ENCODE measurements at places on chromosomes 13 and 19. TPM values are rescaled to one million over a fixed set of nuclear protein-coding genes. Genes with fewer than 3 reads are reported as not detected.

IL27RA gene
- total RNA-seq = 0.88 TPM

FOXA3 gene
- not detected for total RNA-seq

ZNF491 gene
- total RNA-seq = 1.6 TPM

SYNGR4 gene
- total RNA-seq = not detected

ZNF667 gene
- total RNA-seq = 2.6 TPM

KLK11 gene
- total RNA-seq = not detected

ELAVL1 gene
- total RNA-seq = 65.7 TPM

HCN2 gene
- 1.8 TPM for total RNA-seq

DDX49 gene
- 95.4 TPM for total RNA-seq

KLHL1 gene
- not detected for total RNA-seq
